ENCODE measurements at places on chromosomes 7 and 10.

DNA sequence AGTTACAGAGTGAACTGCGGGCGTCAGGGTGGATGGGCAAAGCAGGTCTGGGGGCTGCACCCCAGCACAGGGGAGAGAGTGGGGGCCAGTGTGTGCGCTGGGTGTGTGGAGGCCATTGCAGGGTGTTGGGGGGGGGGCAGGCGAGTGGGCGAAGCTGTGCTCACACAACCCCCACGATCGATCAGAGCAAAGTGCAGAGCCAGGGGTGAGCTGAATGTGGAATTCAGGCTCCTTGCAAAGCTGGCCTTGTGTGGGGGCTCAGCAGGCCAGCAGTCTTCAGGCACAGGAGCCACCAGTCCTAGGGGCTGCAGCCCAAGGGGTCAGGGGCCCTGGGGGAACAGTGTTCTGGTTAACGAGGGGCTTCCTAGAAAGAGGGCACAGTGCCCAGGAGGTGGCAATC lies 862 bp upstream of the SHH start:
- DNase-seq = no peak

- no peak for DNase-seq
Observed at GRCh38 chr10:116444527-116445142, 17.0 kb downstream of the PNLIPRP3 start.

GRCh38 chr7:37092548-37092947 lies 356.1 kb downstream of the ELMO1 start:
- peak; percentile 3 for DNase-seq

GRCh38 chr10:386771-387592 lies 251.7 kb downstream of the ZMYND11 start:
- no peak for DNase-seq

DNA sequence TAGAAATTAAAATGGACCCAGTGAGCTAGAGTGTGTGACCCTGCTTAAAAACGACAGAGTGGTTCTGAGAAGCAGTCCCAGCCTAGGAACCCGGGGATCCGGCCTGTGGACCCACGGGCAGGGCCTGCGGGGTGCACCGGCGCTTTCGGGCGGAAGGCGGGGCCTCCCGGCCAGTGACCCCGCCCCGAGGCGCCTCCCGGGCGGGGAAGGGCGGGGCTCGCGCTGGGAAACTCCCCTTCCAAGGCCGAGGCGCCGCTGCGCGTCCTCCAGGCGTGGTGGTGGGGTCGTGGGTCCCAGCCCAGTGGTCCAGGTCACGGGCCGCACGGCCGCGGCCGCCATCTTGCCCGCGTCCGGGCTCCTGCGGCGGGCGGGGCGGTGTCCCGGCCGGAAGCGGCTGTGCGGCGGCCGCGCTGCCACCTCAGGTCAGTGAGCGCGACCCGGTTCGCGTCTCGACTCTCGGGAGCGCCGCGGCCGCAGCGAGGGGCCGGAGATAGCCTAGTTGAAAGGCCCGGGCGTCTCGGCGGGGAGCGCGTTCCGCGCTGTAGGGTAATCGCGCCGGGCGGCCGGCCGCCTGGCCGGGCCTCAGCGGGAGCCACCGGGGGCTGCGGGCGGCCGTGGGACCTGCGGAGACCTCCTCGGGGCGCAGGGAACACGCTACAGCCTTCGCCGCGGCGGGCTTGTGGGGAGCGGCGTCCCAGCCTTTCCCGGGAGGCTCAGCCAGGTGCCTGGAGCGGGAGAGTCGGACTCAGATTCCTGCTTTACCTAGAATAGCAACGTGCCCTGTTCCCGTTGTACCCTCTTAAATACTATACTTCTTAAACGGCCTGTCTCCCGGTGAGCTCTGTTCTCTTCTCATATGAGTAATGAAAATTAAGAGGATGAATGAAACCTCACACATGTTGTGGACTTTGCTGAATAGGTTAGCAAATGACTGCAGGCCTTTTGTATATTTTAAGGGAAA lies at the start of gene MIOS:
MIOS (plus strand) TSS at position 234 of the 961 bp plus-strand sequence. CDS start 5,592 bp downstream, outside the sequence.
- DNase-seq = peak; percentile 87

GRCh38 chr7:36310897-36311296 lies 78.8 kb upstream of the ANLN start:
- no peak for DNase-seq

DNA sequence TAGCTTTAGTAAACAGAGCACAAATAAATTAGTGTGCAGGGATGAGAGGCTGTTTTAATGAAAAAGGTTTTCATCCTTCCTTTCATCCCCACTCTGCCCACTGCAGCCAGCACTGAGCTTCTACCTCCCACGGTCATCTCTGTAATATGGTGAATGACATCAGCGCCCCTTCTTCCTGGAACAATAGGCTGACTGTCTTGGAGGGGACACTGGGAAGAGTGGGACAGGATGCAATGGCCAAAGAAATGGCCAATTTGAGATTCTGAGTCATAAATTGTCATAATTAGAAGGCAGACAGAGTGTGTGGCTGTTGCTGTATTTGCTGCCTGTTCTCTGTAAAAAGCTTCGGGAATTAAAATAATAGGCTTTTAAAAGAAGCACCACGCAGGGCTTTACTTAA lies 126.7 kb upstream of the CALN1 start:
- no peak for DNase-seq

GRCh38 chr10:101122270-101123084 lies 8.6 kb upstream of the TLX1 start:
- no peak for DNase-seq

DNA sequence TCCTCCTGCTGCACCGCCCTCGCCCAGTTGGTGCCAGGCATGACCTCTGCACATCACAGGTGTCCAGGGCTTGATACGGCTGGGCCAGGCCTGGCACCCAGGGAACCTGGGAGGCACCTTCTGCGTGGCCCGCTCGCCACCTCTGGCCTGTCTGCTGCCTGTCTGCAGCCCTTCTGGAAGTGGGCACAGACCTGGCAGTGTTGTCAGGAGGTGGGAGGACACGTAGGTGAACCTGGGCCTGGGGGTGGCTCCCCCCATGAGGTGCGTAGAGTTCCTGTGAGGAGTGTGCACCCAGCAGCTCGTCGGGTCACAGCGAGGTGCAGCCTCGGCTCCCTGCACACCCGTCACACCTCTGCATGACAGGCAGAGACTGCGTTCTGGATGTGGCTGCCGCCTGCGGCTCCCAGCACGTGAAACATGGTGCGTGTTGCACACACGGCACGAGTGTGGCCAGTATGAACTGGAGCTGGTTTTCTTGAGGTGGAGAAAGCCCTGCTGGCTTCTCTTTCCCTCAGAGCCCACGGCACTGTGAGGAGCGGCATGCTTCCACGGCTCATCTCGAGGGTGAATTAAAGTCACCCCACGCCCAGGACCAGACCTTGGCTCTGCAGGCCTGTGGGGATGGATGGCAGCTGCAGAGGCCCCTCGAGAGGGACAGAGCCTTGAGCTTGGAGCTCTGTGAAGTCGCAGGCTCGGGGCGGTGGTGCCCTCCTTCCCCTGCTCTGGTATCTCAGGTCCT lies 24.8 kb downstream of the INPP5A start:
- DNase-seq = no peak
